ENCODE measurements at places on chromosomes 2 and 18.

DNA sequence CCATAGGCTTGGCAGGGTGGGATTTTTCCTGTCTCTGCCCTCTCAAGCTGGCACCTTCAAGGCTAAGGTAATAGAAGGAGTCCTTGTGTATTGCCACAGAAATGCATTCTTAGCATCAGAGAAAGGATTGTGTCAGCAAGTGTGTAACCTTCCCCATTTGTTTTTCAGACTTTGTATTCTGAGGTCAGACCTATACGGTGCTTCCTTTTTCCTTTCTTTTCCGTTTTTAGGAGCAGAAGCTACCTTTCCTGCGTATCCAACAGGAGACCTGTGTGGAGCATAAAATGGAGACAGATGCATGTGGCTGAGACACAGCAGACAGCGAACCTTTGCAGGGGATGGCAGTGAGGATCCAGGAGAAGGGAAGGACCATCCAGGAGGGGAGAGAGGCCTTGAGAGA is 46.6 kb downstream of the ARL5A start:
- no peak for DNase-seq

DNA sequence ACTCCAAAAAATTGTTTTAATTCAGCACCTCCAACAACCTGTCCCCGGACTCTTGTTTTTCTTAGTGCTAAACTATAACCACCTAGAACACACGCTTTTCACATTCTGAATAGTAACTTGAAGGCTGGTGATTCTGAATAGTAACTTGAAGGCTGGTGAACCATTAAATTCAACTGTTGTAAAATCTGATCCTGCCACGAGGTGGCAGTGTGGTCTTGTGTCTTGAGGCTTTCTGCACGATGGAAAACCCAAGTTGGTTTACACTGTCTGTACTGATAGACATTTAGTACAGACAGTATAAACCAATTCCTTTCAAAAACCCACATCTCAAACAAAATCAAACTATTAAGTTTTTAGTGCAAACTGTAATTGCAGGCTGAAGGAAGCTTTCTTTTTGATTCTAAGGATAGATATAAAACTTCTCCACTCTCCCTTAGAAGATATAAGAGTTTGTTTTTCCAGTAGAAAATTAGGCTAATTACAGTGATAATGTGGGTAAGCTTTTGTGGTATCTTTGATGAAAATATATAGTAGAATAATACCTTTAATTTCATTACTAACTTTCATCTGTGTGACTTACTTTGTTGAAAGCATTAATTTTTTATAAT is 57.6 kb downstream of the VAPA start:
- peak; percentile 80 for DNase-seq

GRCh38 chr18:50401888-50402287 is 27.0 kb downstream of the SKA1 start:
- no peak for DNase-seq

DNA sequence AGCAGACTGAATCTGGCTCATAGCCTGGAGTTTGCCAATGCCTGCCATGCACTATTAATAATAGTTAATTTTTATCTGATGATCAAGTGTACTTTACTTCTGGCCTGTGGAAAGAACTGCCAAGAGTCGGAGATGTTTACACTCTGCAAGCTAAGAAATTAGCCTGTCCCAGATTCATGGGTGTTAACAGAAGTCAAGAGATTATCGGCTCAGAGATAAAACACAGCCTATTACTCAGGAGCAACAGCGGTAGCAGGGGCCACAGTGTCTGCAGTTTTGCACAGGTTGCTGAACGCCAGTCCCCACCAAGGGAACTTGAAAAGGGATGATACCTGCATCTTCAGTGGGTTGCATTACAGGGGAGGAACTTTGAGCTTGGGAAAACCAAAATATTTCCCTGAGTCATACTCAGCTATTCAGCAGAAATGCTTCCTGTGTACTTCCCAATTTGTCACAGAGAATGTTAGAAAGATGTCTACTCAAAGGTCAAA is 4.3 kb upstream of the ADI1 start:
- no peak for DNase-seq

- DNase-seq: no peak
Observed at GRCh38 chr2:224417947-224418346, 16.0 kb upstream of the FAM124B start.

DNA sequence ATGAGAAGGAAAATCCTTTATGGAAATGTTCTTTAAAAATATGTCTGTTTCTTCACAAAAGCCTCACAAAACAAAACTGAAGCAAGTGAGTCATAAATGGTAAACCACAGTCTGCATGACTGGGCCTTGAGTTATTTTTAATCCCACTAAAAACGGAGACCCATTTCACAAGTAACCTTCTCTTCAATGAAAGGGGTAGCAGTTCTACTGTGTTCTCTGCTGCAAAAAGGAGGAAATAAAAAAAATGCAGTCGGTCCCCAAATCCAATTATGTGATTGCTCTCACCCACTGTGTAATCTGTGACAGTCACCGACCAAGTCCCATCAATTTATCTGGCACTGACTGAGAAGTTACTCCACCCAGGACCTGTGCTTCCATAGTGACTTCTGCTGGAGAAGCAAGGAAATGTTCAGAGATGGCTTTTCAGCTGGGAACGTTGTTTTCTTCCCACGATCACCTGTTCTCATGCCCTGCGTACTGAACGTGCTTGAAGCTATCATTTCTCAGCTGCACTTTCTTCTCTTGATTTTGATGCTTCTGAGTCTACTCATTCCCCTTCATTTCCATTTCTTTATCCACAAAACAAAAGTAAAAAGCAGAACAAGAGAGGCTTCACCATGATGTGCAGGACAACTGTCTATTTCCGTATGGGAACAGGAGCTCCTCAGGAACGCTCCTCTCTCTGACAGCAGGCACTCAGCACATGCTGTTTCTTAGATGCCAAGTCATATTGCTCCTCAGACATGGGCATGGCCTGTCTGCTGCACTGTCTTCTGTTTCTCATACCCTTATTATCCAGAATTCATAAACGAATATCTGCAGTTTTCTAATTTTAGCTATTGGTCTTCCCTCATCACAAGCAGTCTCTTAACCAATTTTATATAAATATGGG is 80.0 kb upstream of the TMEM200C start:
- no peak for DNase-seq

DNA sequence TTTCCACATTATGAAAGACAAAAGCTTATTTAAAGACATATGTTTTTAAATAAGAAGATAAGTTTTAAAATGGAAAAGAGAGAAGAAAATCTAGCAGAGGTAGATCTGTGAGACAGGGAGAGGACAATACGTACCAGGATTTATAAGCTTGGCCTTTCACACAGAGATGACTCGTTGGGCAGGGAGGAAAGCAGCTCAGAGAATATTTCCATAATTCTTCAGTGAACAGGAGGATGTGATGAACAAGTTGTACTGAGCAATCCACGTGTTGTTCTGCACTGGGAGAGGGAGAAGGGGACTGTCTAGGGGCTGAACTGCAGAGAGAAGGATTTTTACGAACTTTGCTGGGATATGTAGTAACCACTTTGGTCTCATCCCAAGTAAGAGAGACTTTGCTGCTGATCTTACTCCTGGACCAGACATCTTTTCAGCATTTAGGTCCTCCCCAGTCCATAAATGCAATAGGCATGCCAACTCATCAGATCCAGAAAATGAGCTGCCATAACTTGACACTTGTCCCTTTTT is 162.5 kb upstream of the SETBP1 start:
- no peak for DNase-seq

DNA sequence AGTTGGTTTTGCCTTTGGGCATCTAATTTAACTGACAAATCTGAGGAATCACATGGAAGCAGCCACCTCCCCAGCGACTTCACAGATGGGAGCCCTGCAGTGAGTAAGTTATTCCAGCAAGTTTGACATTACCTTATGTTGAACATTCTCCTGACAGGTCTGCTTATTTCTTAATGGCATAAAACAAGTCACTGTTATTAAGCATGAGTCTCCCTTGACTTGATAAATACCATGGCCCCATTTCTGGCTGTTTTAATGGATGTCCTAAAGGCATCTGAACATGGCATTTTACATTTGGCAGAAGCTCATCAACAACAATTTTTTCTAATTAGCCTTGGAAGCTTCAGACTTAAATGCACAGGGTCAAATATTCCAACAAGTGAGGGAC is 92.6 kb upstream of the CREB1 start:
- DNase-seq: no peak

Data from endothelial cell (in vitro differentiated cells).